Stimulated activated CD8-positive, alpha-beta memory T cell treated with anti-CD3 and anti-CD28 coated beads, Interleukin-7, amount 100 ng/mL, for 24 hours (primary cell): ENCODE measurements at places on chromosomes 5 and 9.

DNA sequence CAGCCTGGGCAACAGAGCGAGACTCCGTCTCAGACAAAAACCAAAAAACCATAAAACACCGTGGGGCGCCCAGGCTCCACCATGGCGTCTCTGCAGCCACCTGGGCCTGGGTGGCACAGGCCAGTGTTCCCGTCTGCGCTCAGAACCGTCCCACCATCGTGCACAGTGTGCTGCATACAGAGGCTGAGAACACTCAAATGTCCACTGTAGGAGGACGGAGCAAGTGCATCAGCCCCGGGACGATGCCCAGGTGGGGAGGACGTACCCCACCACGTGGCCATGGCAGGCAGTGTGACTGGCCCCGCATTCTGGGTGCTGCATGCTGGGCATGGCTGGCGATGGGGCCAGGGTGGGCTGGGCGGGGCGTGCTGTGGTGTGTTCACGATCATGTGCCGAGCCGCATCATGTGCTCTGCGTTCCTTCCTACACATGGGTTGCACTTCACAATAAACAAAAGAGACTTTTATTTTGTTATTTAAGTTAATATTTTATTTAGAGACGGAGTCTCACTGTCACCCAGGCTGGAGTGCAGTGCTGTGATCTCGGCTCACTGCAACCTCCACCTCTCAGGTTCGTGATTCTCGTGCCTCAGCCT, 37.8 kb downstream of the EXD3 start:
- DNase-seq, result no peak

GRCh38 chr5:76576450-76576849, 46.8 kb downstream of the F2RL2 start:
- no peak for DNase-seq

DNA sequence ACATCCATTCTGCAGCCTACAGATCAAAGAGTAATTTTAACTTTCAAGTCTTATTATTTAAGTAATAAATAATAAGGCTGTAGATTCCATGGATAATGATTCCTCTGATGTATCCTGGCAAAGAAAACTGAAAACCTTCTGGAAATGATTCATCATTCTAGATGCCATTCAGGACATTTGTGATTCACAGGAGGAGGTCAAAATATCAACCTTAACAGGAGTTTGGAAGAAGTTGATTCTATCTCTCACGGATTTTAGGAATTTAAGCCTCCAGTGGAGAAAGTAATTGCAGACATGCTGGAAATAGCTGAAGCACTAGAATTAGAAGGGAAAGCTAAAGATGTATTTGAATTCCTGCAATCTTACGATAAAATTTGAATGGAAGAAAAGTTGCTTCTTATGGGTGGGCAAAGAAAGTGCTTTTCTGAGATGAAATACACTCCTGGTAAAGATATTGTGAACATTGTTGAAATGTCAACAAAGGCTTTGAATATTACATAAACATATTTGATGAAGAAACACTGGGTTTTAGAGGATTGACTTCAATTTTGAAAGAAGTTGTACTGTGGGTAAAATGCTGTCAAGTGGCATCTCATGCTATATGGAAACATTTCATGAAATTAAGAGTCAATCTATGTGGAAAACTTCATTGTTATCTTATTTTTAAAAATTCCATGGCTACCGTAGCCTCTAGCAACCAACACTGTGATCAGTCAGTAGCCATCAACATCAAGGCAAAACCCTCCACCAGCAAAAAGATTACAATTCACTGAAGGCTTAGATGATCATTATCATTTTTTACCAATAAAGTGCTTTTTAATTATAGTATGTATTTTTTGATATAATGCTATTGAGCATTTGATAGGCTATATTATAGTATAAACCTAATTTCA, 1141.0 kb downstream of the CDH12 start:
- DNase-seq, result no peak

DNA sequence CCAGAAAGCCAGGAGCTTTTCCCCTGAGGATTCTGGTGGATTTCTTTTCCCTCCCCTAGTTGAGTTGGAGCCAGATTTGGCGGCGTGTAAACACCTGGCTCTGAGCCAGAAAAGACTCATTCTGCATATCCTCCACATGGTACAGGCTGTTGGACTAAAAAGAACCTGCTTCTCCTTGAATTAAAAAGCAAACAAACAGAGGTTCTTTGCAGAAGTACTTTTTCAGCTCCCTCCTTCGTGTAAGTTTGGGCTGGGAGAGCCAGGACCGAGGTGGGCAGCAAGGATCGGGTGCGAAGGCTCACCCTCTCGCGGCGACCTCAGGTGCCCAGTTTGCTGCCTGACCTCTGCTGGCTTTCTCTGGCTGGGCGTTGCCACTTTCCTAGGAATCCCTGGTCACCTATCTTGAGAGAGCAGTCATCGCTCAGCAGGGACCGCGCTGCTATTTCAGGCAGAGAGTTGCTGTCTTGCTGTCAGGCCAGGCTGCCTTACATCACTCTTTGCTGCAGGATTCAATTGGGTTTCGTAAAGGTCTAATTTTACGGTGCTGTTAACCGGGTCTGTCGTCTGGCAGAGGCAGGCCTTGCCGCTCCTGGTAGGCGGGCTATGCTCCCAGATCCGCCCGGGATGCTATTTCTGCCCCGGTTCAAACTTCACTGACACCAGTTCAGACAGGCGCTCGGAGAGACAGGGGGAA, 3.2 kb downstream of the PAPPA start:
- DNase-seq, result no peak

DNA sequence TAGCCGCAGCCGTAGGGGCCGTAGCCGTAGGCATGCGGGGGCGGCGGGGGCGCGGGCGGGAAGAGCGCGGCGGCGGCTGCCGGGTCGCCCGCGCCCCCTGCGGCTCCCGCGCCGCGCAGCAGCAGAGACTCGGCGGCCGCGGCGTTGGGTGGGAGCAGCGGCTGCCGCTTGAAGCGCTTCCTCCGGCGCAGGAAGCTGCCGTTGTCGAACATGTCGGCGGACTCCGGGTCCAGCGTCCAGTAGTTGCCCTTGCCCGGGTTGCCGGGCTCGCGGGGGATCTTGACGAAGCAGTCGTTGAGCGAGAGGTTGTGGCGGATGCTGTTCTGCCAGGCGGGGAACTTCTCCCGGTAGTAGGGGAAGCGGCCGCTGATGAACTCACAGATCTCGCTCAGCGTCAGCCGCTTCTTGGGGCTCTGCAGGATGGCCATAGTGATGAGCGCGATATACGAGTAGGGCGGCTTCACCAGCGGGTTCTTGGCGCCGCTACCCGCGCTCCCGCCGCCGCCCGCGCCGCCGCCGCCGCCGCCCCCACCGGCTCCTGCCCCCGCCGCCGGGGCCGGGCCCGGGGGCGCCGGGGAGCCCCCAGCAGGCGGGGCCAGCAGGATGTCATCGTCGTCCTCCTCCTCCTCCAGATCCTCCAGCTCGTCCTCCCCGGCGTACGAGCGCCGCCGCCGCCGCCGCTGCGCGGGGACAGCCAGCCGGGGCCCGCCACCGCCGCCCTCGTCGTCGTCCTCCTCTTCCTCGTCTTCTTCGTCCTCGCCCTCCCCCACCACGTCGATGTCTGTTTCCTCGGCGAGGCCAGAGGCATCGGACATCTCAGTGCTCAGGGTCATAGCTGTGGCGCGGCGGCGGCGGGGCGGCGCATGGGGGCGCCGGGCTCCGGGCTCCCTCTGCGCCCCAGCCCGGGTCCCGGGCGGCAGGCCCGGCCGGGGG, 781 bp downstream of the FOXD1 start:
- no peak for DNase-seq

- no peak for DNase-seq
Measured at GRCh38 chr9:117084221-117084620, 330.6 kb downstream of the ASTN2 start.

GRCh38 chr9:2385746-2386145, 235.8 kb upstream of the VLDLR start:
- DNase-seq, result no peak

DNA sequence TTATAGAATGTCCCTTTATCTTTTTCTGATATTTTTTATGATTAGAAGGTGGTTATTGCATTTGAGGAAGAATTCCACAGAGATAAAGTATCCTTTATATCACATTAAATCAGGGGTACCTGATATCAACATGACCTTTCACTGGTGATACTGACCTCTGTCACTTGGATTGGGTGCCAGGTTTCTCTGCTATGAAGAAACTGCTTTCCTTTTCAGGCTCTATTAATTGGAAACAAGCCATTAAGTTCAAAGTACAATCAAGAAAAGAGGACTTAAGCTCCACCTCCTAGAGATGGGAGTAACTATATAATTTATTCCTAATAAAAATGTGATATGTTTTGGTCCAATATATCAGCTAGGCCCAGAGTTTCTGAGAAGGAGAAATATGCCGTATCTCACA, 514.6 kb upstream of the TYRP1 start:
- no peak for DNase-seq

- no peak for DNase-seq
Measured at GRCh38 chr9:76743931-76744330, 20.3 kb upstream of the PCA3 start.

DNA sequence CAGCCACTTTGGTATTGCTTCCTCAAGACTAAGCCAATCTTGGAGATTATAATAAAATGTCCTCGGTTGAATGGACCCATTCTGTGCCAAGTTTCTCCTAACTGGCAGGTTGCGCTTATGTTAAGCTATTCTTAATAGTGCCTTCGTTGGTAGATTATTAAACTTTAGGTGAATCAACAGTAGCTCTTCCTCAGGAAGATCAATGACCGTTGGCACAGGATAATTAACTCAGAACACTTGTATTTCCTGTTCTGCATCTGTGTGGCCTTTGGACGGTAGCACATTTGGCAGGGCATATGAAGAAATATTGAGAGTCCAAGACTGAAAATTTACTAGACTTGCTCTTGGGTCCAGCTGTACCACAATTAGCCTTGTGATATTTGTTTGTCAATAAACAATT, 402.9 kb downstream of the MLLT3 start:
- no peak for DNase-seq

- DNase-seq, result no peak
Measured at GRCh38 chr9:103730866-103731265, 363.2 kb upstream of the SMC2 start.

- DNase-seq, result no peak
Measured at GRCh38 chr9:109910671-109911518, 130.9 kb downstream of the PALM2AKAP2 start.

DNA sequence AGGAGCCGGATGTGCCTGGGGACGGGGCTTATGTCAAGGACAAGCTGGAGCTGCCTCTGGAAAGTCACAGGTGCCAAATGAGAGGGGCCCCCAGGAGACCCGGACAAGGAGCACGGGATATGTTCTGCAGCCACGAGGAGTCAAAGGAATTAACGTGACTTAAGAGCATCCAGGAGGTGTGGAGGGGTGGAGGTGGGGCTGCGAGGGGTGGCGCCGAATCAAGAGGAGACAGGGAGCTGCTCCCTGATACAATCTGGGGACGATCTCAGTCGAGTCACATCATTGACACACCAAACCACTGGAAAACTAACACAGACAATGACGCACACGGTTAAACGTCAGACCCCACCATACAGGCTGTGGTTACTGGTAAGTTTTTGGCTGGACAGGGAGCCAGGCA, 10.4 kb downstream of the CCDC127 start:
- DNase-seq, result no peak

DNA sequence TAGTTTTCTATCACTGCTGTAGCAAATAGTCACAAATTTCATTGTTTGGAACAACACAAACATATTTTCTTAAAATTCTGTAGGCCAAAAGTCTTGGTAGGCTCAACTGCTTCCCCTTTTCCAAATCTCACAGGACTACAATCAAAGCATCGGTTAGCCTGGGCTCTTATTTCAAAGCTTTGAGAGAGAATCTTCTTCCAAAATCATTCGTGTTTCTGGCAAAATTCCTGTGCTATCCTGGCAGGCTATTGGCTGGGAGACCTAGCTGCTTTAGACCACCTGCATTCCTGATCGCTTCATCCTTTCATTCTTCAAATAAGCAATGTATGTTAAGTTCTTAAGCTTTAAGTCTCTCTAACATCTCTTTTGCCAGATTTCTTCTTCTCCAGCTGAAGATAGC, 629.8 kb upstream of the CDH18 start:
- no peak for DNase-seq

DNA sequence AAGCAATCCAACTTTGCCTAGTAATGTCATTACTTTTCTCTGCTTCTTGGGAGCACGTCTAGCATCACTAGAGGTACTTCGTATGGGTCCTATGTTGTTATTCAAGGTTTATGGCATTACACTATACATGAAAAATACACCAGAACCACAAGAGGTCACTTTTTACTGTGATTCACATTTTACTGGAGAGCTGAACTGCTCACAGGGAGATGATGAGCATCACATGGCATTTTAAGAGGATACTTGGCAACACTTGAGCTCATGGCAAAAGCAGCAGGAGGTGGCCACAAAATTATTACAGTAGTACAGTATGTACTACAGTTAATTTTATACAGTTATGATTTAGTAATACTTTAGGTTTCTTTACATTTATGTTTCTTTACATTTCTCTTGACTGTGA, 223.4 kb downstream of the PARP8 start:
- DNase-seq, result no peak

- no peak for DNase-seq
Measured at GRCh38 chr5:80387063-80387768, 20.6 kb upstream of the ZFYVE16 start.

DNA sequence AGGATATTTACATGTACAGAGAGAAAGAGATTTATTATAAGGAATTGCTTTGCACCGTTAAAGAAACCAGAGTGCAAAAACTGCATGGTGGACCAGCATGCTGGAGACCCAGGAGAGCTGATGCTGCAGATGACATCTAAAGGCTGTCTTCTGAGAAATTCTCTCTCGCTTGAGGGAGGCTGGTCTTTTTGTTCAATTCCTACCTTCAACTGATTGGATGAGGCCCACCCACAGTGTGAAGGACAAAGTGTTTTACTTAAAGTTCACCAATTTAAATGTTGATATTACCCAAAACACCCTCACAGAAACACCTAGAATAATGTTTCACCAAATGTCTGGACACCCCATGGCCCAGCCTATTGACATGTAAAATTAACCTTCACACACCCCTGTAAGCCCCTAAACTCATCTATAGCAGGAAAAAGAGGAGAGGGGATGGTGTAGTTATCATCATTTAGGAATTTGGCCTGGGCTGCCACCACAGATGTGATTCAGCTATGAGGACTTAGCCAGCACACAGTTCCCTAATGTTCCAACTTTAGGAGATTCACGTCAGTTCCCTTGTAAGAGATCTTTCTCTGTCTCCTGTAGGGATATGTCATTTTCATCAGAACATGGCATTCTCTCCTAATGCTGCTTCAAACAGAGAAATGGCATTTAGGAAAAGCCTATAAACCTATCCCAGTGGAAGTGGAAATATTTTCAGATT, 358.2 kb upstream of the TLE4 start:
- DNase-seq, result no peak
